ENCODE measurements at places on chromosomes 5 and 9.

GRCh38 chr5:139910901-139911300, 115.3 kb downstream of the PSD2 start:
- no peak for DNase-seq

GRCh38 chr5:131286400-131286715, 22.5 kb downstream of the CDC42SE2 start:
- DNase-seq, result no peak

GRCh38 chr5:67248703-67249589, 52.3 kb upstream of the CD180 start:
- DNase-seq, result no peak

DNA sequence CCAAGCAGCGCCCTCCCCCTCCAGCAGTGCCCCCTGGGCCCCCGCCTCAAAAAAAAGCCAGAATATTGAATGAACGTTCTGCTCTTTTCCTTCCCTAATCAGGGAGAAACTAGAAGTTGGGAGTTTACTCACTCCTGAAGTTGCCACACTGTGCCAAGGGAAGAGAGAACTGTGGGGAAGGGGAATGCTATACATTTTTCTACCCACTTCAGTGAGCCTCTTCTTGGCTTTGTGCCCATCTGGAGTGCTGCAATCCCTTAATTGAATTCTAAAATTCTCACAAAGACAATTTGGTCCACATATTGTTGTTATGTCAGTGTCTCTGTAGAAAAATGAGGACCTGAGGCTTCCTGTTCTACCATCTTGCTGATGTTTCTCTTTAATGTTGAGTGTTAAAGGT, 443.7 kb downstream of the DIRAS2 start:
- no peak for DNase-seq

Data from hippocampal formation (tissue), 2 donors.